ENCODE measurements at places on chromosomes 1 and 21.

DNA sequence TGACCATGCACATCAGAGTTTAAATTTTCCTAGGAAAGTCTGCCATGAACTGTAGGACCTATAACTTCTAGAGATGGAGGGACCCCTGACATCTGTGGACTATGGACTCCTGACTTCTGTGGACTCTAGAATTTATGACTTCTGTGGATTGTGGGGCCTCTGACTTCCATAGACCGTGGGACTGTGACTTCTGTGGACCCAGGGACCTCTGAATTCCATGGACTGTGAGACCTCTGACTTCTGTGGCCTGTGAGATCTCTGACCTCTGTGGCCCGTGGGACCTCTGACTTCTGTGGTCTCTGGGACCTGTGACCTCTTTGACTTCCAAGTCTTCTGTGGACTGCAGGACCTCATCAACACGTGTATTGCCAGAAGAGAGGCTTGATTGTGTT is 36.7 kb downstream of the PEX14 start:
- no peak for DNase-seq

DNA sequence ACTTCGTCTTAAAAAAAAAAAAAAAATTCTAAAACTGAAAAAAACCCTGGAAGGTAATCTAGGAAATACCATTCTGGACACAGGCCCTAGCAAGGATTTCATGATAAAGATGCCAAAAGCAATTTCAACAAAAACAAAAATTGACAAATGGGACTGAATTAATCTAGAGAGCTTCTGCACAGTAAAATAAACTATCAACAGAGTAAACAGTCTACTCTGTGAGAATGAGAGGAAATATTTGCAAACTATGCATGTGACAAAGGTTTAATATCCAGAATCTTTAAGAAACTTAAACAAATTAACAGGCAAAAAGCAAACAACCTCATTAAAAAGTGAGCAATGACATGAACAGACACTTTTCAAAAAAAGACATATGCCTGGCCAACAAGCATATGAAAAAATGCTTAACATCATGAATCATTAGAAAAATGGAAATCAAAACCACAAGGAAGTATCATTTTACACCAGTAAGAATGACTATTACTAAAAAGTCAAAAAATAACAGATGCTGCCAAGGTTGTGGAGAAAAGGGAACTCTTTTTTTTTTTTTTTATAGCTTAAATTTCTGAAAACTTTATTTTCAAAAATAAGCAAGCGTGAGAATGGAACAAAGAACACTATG is 29.4 kb upstream of the RNPC3 start:
- no peak for DNase-seq

DNA sequence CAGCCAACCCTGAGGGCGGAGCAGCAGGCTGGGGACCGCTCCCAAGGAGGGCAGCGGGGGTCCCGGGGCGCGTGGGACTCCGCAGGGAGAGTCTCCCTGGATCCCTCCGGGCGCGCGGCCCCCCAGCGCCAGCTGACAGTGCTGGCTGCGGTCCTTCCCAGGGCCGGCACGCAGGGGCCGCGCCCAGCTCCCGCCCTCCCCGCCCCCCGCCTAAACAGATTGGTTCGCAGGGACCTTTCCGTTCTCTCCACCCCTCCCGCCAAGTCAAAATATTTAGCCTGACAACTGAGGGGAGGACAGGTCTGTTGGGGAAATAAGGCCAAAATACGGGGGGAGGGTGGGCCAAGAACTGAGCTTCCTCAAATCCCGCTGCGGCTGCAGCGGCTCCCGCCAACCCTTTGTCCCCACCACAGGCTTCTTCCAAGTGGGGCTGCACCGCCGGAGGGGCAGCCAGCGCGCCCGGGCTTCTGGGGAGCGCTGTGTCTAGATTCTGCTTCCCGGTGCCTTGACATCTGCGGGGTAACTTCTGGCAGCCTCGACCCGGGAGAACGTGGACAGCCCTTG is at the start of gene INSRR:
TSS of gene INSRR (minus strand) at position 159 of the 564 bp plus-strand sequence. CDS start 496 bp downstream, outside the sequence.
- DNase-seq, result no peak

DNA sequence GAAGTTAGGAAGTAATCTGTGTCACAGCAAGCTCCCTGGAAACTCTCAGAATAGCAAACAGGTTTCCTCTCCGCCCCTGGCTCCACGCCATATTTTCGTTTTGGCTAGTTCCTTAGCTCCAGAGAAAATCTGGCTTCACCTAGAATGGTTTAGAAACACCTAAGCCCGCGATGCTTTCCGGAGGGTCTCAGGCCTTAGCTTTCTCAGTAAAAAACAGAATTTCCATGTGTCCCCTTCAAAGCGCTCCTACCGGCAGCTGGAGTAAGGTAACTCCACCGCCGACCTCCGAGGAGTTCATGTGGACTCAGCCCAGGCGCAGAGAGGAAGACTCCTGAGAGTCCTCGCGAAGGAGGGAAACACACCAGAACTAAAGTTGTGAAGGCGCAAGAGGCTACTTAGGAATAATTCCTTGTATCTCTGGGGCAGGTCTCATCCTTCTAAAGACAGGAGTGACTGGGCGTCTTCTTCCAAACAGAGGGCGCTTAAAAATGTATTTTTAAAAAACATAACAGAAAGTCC is 406 bp downstream of the KIAA0040 start:
- DNase-seq, result no peak

GRCh38 chr1:222996310-222996975 is 146.6 kb downstream of the TLR5 start:
- no peak for DNase-seq

- no peak for DNase-seq
Measured at GRCh38 chr1:79708646-79709265, 702.2 kb upstream of the ADGRL4 start.

DNA sequence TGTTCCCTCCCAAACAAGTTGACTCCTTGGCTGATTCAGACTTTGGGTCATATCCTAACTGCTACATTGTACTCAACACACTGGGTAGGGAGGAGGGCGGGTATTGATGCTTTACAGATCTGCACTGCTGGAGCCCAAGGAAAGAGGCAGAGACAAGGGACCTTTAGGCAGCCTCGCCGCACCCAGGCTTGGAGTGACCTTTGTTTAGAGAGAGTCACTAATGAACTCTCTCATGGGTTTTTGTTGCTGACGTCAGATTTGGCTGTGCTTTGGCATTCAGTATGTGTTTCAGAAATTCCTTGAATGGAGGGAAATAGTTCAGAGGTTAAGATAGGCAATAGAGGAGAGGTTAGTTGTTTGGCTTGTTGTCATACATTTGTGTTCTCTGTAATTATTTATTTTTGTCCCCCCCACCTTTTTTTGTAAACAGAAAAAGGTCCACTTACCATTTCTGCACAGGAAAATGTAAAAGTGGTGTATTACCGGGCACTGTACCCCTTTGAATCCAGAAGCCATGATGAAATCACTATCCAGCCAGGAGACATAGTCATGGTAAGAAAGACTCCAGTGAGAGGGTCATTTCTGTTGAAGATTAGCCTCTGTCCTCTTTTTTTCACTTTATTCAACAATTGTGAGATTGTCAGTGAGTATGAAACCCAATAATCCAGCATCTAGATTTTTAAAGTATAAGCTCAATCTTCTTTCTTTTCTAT is 116.1 kb downstream of the ATP5PO start:
- DNase-seq, result no peak
